Gastrocnemius medialis (tissue), 4 donors: ENCODE measurements at places on chromosomes 16 and 17.
A peak's percentile ranks its signal among the peaks of the same experiment; 100 is the strongest.

- peaks cover 21% of the 10 kb centered on the region for H3K4me1 ChIP-seq
- no peak for DNase-seq
- peaks cover 6% of the 10 kb centered on the region for H3K36me3 ChIP-seq
- H3K27me3 ChIP-seq, result no peaks in the 10 kb centered on the region
Observed at GRCh38 chr17:60325730-60326524, 66.0 kb downstream of the USP32 start.

GRCh38 chr17:18139949-18140348, 31.4 kb downstream of the MYO15A start:
- no peak for DNase-seq
- no peaks in the 10 kb centered on the region for H3K36me3 ChIP-seq
- H3K27ac ChIP-seq, result no peak overlapping the region

DNA sequence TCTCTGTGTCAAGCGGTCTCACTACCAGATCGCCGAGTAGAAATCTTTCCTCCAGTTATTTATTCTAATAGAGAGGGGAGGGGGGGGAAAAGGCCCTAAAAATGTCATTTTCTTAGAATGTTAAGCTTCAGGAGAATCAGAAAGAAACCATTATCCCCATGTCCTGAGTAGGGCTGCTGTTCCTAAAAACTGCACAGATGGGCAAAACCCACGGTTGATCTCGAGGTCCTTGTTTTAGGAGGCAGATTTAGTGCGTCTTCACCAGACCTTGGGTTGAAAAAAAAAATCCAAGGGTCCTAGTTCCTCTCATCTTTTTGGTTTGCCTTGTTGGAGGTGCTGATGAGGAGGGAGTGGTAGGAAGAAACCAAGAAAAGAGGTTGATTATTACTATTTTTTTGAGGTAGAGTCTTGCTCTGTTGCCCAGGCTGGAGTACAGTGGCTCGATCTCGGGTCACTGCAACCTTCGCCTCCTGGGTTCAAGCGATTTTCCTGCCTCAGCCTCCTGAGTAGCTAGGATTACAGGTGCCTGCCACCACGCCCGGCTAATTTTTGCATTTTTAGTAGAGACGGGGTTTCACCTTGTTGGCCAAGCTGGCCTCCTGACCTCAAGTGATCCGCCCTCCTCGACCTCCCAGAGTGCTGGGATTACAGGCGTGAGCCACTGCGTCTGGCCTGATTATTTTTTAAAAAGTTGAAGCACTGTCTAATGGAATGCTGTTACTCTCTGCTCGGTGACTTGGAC, 1.4 kb downstream of the CBFB start:
- H3K27me3 ChIP-seq, result no peaks in the 10 kb centered on the region
- H3K4me1 ChIP-seq, result peaks cover 35% of the 10 kb centered on the region
- no peak for DNase-seq
- H3K36me3 ChIP-seq, result no peaks in the 10 kb centered on the region
- peak overlapping the region; percentile 80 for H3K4me3 ChIP-seq

DNA sequence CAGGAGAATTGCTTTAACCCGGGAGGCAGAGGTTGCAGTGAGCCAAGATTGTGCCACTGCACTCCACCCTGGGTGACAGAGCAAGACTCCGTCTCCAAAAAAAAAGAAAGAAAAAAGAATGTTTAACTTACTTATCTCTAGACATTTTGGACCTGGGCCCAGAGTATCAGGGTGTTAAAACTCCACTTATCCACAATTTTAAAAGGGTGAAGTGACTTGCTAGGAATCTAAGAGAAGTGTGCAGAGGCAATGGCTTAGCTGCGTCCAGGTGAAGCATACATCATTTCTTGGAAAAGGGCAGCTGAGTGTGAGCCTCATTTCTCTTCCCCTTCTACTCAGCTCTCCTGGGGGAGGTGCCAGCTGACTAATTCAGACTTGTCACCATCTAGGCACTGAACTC, 25.1 kb downstream of the ALDH3A2 start:
- H3K4me3 ChIP-seq, result no peak overlapping the region
- H3K27me3 ChIP-seq, result no peaks in the 10 kb centered on the region
- peaks cover 15% of the 10 kb centered on the region for H3K4me1 ChIP-seq
- no peak for DNase-seq

DNA sequence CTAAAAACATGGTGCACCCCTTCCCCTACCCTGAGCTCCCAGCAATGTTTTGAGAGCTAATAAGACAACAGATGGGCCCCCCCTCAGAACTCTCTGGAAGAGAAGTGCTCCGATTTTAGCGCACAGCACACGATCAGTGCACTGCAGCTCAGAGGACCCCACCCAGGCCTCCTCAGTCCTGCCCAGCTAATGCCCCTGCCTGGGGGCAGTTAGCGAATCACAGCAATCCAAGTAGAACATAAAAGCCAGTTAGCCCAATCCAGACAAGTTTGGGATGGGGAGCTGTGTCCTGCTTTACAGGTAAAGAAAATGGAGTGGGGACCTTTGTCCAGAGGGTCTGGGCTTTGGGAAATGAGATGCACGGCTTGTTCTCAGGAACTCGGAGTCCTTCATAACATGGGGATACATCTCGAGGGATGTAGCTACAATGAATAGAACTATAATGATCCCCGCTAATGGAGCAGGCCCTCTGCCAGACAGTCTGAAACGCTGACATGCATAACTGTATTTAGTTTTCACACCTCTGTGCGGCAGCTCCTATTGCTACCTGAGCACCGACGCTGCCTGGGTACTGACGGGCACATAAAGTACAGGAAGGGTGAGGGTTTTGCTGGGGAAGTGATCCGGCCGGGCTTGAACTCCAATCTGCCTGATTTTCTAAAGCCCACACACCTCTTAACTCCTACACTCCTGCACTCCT, 29.7 kb upstream of the CDC42EP4 start:
- H3K27ac ChIP-seq, result peak overlapping the region; percentile 66
- DNase-seq, result no peak
- peaks cover 18% of the 10 kb centered on the region for H3K4me1 ChIP-seq
- H3K27me3 ChIP-seq, result no peaks in the 10 kb centered on the region

DNA sequence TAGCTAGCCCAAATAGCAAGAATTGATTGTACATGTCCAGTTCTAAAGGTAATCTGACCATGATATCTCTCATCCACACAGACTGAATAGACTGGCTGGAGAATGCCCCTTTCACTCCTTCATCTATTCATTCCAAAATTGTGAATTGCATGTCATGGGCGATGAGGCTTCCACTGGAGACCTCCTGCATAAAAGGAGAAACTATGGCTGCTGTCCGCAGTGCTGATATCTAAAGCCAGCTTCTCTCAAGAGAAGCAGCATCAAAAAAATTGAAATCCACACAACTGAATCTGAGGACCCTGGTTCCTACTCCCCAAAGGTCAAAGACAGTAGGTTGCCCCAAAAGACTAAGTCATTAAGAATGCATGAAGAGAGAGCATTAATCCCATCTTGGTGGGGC, 7.9 kb upstream of the SCNN1G start:
- H3K4me3 ChIP-seq, result no peak overlapping the region
- no peaks in the 10 kb centered on the region for H3K27me3 ChIP-seq
- DNase-seq, result no peak

DNA sequence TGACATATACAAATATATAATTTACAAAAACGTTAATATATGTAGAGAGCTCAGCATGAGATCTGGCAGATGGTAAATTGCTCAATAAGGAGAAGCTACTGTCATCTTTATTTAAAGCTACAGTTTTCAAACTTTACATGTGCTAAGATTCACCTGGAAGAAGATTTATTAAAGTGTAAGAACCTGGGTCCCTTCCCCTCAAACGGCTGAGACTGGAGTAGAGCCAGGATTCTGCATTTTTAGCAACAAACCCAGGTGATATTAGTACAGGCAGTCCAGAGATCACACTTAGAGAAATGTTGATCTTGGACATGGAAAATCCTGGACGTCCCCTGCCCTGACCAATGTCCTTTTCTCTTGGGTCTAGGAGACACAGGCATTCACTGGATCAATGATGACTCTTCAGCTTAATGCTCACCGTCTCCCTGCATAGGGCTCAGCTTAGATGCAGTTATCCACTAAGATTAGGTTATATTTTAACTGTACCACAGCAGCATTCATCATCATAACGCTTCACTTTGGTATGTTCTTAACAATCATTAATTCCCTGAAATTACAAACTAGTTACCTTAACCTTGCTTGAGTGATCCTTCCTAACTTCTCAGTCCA, 20.4 kb downstream of the CDR2 start:
- no peak overlapping the region for H3K27ac ChIP-seq
- no peak overlapping the region for H3K4me3 ChIP-seq
- no peaks in the 10 kb centered on the region for H3K27me3 ChIP-seq
- no peak for DNase-seq

DNA sequence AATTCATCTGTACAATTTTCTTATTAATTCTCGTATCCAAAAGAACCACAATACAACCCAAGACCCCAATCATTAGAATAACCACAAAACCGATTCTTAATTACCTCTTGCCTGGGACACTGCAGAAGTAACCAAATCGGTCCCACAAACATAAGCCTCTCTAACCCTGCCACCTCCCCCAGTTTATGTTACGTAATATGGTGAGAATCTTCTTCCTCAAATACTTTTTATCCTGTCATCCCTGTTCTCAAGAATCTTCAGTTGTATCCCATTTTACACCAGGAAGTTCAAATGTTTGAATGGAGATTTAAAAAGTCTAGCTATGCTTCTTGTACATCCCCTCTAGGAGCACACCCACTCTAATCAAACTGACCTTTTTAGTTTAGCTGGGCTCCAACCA, 269.3 kb upstream of the TBX2 start:
- H3K27ac ChIP-seq, result no peak overlapping the region
- H3K36me3 ChIP-seq, result no peaks in the 10 kb centered on the region
- no peak for DNase-seq
- peaks cover 7% of the 10 kb centered on the region for H3K4me1 ChIP-seq
- H3K27me3 ChIP-seq, result no peaks in the 10 kb centered on the region

- no peaks in the 10 kb centered on the region for H3K36me3 ChIP-seq
- no peak overlapping the region for H3K27ac ChIP-seq
- no peak for DNase-seq
- H3K4me3 ChIP-seq, result no peak overlapping the region
Observed at GRCh38 chr17:49512296-49513043, 17.4 kb downstream of the NGFR start.

DNA sequence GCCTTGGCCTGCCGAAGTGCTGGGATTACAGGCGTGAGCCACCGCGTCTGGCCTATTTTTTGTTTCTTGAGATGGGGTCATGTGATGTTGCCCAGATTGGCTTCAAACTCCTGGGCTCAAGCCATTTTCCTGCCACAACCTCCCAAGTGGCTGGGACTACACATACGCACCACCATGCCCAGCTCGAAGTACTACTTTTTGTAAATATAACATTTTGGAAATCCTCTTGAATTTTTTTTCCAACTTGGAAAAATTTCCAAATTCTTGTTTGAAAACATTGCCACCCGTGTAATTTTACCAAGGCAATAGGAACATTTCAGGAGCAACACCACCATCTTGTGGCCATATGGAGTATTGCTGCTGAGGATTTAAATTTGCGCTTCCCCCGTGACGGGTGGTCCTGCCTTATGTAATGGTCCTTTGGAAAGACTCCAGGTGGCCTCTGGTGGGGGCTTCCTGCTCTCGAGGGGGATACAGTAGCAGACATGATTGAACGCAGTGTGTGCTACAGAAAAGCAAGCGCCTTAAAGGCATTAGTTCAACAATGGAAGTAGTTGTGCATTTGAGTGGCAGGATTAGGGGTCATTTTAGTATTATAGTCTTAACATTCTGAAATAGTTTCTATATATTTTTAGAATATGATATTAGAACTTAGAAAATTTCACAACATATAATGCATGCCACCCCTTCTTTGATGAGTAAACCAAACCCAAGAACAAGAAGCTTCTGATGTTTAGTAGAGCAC, 8.0 kb downstream of the FLYWCH1 start:
- H3K4me1 ChIP-seq, result peaks cover 6% of the 10 kb centered on the region
- no peaks in the 10 kb centered on the region for H3K36me3 ChIP-seq
- peak; percentile 70 for DNase-seq
- H3K27ac ChIP-seq, result peak overlapping the region; percentile 64
- H3K27me3 ChIP-seq, result no peaks in the 10 kb centered on the region

- peaks cover 50% of the 10 kb centered on the region for H3K4me1 ChIP-seq
- H3K27ac ChIP-seq, result peak overlapping the region; percentile 58
- no peak overlapping the region for H3K4me3 ChIP-seq
- no peaks in the 10 kb centered on the region for H3K36me3 ChIP-seq
- no peak for DNase-seq
- H3K27me3 ChIP-seq, result no peaks in the 10 kb centered on the region
Observed at GRCh38 chr17:49613182-49613800, 37.6 kb downstream of the NXPH3 start.

DNA sequence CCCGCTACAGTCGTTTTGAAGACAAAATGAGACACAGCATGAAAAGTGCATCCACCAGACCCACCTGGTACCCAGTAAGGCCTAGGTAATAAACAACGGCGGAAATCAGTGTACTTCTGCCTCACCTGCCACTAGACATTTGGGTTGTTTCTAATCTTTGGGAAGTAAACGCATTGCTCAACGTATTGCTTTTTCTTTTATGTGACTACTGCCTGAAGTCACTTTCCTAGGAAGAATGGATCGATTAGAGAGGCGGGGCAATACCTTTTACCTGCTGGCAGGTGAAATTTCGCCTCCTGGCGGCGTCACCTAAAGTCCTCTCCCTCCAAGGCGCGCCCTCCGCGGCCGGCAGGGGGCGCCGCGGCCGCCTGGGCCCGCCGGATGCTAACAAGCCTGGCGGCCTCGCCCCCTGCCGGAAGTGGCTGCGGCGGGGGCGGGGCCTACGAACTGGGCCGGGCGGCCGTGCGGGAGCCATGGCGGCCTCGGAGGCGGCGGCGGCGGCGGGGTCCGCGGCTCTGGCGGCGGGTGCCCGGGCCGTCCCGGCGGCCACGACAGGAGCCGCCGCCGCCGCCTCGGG, at the start of gene ATMIN:
Gene ATMIN, plus strand, starts transcription at position 445 of the 577 bp plus-strand sequence. Its CDS starts 29 bp downstream, at position 474.
- H3K36me3 ChIP-seq, result peaks cover 7% of the 10 kb centered on the region
- DNase-seq, result peak; percentile 58
- H3K27ac ChIP-seq, result peak within 1 kb of the TSS; percentile 78
- peaks cover 21% of the 10 kb centered on the region for H3K4me1 ChIP-seq
- no peaks in the 10 kb centered on the region for H3K27me3 ChIP-seq

DNA sequence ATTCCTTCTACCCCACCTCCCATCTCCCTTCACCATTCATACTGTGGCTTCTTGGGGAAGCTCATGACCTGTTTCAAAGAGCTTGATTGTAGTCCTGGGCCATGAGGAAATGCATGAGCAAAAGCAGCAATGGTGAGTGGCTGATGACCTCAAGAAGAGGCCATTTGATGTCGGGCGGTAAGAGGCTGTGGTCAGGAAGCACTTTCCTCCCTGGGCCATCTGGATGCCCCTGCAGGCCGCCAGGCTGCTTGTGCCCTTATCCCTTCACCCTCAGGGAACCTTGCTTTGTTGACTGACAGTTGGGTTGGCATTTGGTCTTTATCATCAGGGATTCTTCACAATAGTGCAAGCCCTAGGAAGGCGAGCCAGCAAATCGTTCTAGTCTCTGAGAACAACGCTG, 78.3 kb upstream of the TBX2 start:
- no peak overlapping the region for H3K4me3 ChIP-seq
- H3K36me3 ChIP-seq, result no peaks in the 10 kb centered on the region
- H3K27ac ChIP-seq, result no peak overlapping the region
- no peak for DNase-seq
- peaks cover 4% of the 10 kb centered on the region for H3K4me1 ChIP-seq

DNA sequence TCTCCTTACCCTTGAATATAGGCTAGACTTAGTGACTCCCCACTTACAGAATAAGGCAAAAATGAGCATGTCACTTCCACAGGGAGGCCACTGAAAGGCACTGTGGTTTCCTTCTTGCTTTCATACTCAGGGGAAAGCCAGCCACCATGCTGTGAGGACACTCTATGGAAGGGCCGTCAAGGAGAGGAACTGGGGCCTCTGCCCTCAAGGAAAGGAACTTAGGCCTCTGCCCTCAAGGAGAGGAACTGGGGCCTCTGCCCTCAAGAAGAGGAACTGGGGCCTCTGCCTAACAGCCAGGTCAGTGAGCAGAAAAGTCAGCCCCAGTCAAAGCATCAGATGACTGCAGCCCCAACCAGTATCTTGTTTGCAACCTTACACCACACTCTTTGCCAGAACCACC, 30.1 kb downstream of the VPS35 start:
- peak; percentile 15 for DNase-seq
- H3K4me3 ChIP-seq, result no peak overlapping the region
- H3K27ac ChIP-seq, result no peak overlapping the region
